Natural killer cell (primary cell): ENCODE measurements at places on chromosomes 6 and 20. TPM values are rescaled to one million over a fixed set of nuclear protein-coding genes. Genes with fewer than 3 reads are reported as not detected.

RIPK1 gene
- 30.9 TPM for total RNA-seq

CD40 gene
- 7.2 TPM for total RNA-seq

SLC23A2 gene
- 21.8 TPM for total RNA-seq

SYCP2 gene
- total RNA-seq = 8.6 TPM

SEMG2 gene
- total RNA-seq = not detected

GJA10 gene
- total RNA-seq = not detected

BPIFB2 gene
- not detected for total RNA-seq

BPIFB4 gene
- total RNA-seq = not detected

BNIP5 gene
- total RNA-seq = not detected

RFX6 gene
- not detected for total RNA-seq

PSORS1C2 gene
- not detected for total RNA-seq

C6orf58 gene
- total RNA-seq = not detected
